Natural killer cell treated with Interleukin-12 subunit alpha and Interleukin-12 subunit beta and Interleukin-15 and Interleukin-18, amount 100 ng/mL, for 72 hours (primary cell): ENCODE measurements at places on chromosomes 13 and 19.

DNA sequence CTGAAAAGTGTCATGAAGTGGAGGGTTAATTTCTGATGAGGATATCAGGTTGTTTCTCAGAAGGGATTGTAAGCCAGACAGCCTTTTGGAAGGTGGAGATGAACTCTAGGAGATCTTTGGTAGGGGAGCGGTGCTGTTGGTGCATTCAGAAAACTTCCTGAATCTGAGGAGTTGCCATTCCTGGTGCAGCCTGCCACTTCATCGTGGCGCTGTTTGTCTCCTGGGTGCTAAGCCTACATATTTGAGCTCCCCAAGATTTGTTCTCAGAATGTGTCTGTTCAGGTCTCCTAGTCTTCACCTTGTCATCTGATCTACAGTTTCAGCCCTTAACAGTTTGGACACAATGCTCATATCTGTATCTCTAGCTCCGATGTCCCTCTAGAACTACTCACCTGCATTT is 285.6 kb downstream of the MTUS2 start:
- no peaks in the 10 kb centered on the region for H3K36me3 ChIP-seq
- no peaks in the 10 kb centered on the region for H3K27me3 ChIP-seq
- no peaks in the 10 kb centered on the region for H3K4me1 ChIP-seq
- no peak for DNase-seq

- peaks cover 7% of the 10 kb centered on the region for H3K36me3 ChIP-seq
- peaks cover 27% of the 10 kb centered on the region for H3K4me1 ChIP-seq
- no peak overlapping the region for H3K27ac ChIP-seq
- no peak overlapping the region for H3K4me3 ChIP-seq
- peak; percentile 78 for DNase-seq
These were observed 4.7 kb downstream of the PRR36 start for GRCh38 chr19:7869453-7869909.

DNA sequence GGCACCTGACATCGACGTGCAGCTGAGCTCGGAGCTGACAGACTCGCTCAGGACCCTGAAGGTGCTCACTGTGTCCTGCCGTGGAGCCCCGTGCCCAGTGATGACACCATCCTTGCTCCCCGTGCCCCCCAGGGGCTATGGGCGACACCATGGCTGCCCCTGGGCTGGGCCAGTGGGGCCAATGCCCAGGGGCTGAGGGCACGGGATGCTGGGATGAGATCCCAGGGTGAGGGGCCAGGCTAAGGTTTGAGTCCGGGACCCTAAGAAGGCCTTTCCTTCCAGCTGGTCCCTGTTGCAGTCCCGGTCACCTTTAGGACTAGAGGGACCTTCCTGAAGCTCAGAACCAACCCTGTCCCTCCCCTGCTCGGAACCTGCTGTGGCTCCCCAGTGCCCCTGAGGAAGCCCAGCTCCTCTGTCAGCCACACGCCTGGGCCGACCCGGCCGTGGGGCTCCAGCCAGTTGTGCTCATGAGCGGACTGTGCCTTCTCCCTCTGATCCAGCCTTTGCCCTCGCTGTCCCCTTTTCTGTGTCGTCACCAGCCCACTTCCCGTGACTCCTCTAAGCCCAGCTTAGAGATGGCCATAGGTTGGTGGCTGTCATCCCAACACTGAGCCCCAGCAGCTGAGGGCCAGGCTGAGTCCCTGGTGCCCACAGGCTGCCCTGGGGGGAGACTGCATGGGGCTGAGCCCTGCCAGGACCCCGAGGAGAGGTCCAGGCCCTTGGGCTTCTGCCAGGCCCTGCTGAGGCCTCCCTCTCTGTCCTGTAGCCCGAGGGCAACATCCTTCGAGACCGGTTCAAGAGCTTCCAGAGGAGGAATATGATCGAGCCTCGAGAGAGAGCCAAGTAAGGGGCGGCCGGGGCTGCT is 10.6 kb downstream of the NOP53 start:
- H3K4me1 ChIP-seq, result peaks cover 3% of the 10 kb centered on the region
- peaks cover 14% of the 10 kb centered on the region for H3K36me3 ChIP-seq
- no peak overlapping the region for H3K27ac ChIP-seq
- H3K4me3 ChIP-seq, result no peak overlapping the region

- no peak for DNase-seq
- H3K4me1 ChIP-seq, result no peaks in the 10 kb centered on the region
- H3K4me3 ChIP-seq, result no peak overlapping the region
- no peaks in the 10 kb centered on the region for H3K36me3 ChIP-seq
These were observed 16.4 kb downstream of the F10 start for GRCh38 chr13:113138792-113139551.

DNA sequence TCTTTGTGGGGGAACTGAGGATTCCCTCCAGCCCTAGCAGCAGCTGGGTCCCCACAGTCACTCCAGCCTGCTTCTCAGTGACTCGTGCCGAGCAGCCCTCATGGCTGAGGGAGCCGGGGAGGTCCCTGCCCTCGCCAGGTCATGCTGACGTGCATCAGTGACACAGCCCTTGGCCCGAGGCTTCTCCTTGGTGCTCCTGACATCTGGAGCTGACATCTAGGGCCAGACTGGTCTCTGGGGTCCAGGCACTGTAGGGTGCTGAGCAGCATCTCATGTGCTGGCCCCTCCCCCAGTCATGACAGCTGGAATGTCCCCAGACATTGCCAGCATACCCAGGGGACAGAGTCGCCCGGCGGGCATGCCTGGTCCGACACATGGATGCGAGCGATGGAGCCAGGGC is 14.4 kb downstream of the COMP start:
- no peaks in the 10 kb centered on the region for H3K27me3 ChIP-seq
- DNase-seq, result no peak
- H3K36me3 ChIP-seq, result no peaks in the 10 kb centered on the region
- H3K27ac ChIP-seq, result no peak overlapping the region
- H3K4me1 ChIP-seq, result peaks cover 2% of the 10 kb centered on the region
- H3K4me3 ChIP-seq, result no peak overlapping the region

- peaks cover 55% of the 10 kb centered on the region for H3K4me1 ChIP-seq
- H3K36me3 ChIP-seq, result no peaks in the 10 kb centered on the region
- no peak for DNase-seq
- no peaks in the 10 kb centered on the region for H3K27me3 ChIP-seq
- peak overlapping the region; percentile 49 for H3K4me3 ChIP-seq
These were observed 190.9 kb downstream of the KLF12 start for GRCh38 chr13:73943137-73943964.

DNA sequence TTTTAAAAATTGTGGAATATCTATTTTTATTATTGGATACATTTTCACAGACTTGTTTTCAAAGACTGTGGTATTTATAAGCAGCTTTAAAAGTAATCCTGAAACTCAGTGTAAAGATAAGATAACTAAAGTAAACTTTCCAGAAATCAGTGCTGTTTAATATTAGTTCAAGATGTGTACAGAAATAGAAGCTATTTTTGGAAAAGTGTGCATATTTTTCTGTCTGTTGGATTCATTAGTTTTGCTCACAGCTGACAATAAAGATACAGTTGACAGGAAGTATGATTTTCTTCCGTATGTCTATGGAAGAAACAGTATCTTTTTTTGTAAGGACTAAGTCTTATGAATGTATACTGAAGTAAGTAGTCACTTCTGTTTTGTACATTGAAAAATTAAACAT is 85.9 kb downstream of the GJA3 start:
- H3K27me3 ChIP-seq, result no peaks in the 10 kb centered on the region
- H3K36me3 ChIP-seq, result peaks cover 4% of the 10 kb centered on the region

GRCh38 chr19:10422046-10422461 is 1.7 kb downstream of the PDE4A start:
- DNase-seq, result no peak
- no peaks in the 10 kb centered on the region for H3K36me3 ChIP-seq
- H3K27ac ChIP-seq, result peak overlapping the region; percentile 74
- peak overlapping the region; percentile 94 for H3K4me3 ChIP-seq
- H3K27me3 ChIP-seq, result peaks cover 9% of the 10 kb centered on the region

DNA sequence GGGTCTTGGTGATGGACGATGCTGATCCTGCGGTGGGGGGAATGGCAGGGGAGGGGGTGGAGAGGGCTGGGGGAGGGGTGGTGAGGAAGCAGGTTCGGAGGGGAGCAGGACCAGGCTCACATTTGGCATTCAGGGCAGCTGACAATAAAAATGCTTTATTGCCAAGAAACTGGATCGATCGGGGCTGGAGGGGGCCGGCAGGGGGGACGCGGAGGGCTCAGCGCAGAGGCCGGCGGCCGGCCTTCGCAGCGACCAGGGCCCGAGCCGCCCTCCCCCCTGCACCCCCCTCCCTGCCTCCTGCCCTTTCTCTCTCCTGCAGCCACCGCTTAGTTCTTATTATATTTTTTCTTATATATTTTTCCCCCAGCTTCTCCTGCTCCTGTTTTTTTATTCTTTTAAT is 18.1 kb upstream of the POU2F2 start:
- no peak for DNase-seq
- H3K27me3 ChIP-seq, result peaks cover 11% of the 10 kb centered on the region
- no peak overlapping the region for H3K27ac ChIP-seq
- peaks cover 18% of the 10 kb centered on the region for H3K4me1 ChIP-seq
- no peak overlapping the region for H3K4me3 ChIP-seq

DNA sequence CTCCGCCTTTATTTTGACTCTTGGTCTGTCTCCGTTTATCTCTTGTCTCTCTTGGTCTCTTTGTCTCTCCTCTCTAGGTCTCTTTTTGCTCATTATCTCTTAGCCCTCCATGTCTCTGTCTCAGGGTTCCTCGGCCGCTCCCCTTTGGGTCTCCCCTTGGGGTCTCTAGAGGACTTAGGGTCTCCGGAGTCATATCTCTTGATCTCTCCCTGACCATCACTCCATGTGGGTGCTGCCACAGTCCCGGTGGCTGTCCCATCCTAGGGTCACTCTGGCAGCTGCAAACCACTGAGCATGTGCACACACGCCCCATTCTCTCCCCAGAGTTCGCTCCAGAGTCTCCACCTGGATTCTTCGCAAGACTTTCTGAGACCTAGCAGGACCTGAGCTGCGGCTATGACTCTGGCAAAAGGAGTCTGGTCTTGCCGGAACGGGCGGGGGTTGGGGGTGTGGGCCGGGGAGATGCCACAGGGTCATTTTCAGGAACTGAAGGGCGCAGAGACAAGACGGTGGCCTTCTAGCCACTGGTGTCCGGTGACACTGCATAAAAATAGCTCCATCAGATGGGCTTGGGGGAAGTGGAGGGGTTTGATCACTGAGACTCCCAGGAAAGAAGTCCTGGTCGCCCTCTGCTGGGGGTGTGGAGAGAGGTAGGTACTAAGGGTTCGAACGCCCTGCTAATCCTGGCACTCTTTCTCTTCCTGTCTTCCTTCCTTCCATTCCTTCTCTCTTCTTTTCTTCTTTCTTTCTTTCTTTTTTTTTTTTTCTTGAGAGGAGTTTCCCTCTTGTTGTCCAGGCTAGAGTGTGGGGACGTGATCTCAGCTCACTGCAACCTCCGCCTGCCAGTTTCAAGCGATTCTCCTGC is 1.2 kb upstream of the KCNA7 start:
- peaks cover 41% of the 10 kb centered on the region for H3K27me3 ChIP-seq
- H3K36me3 ChIP-seq, result peaks cover 13% of the 10 kb centered on the region
- H3K4me1 ChIP-seq, result peaks cover 11% of the 10 kb centered on the region
- DNase-seq, result no peak
- peak overlapping the region; percentile 57 for H3K4me3 ChIP-seq

- no peak for DNase-seq
- H3K36me3 ChIP-seq, result no peaks in the 10 kb centered on the region
- no peaks in the 10 kb centered on the region for H3K4me1 ChIP-seq
- no peak overlapping the region for H3K27ac ChIP-seq
- H3K27me3 ChIP-seq, result no peaks in the 10 kb centered on the region
These were observed 6.2 kb downstream of the KCNJ14 start for GRCh38 chr19:48461651-48461981.
